NCI-H187 (cell line): ENCODE measurements at places on chromosomes 3 and 15.

GRCh38 chr15:23628612-23629233 is 18.9 kb downstream of the MAGEL2 start:
- no peak for DNase-seq

DNA sequence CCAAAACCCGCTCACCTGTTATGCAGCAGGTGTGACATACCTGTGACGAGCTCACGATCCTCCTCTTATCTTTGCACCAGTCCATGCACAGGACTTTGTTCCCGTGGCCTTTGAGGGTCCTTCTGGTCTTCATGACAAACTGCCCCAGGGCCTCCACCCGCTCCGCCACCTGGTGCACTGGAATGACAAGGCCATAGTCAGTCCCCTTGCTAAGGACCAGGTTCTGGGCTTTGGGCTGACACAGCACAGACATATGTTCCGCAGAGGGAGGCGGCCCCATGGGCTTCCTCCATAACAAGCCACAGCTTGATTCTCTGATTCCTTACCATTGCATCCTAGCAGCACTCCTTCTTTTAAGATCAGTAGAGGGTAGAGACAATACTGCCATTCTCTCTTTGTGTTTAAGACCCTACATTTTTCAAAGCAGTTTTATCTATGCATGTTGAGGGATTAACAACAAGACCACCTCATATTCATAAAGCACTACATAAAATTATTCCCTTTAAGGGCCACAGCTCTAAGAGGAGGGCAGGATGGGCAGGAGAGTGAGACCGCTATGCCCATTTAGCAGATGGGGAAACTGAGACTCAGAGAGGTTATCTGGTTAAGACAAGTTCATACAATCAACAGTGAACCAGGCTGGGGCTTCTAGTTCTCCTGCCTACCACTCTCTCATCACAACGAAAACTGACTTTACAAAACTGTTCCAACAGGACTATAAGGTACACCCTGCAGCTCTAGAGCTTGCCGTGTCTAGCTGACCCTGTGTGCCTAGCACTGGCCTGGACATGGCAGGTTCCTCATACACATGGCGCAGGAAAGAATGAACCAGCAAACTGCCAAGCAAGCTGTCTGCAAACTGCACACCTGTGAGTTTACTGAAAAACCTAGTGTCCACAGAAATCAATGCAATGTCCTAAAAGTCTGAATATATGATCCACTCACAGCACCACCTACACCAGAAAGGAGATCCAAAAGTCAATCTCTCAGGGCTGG is 37.0 kb downstream of the GNB5 start:
- peak; percentile 63 for DNase-seq

GRCh38 chr15:72169236-72169920 is 28.2 kb downstream of the GRAMD2A start:
- DNase-seq: no peak

GRCh38 chr3:54353946-54354345 is 231.6 kb downstream of the CACNA2D3 start:
- no peak for DNase-seq

DNA sequence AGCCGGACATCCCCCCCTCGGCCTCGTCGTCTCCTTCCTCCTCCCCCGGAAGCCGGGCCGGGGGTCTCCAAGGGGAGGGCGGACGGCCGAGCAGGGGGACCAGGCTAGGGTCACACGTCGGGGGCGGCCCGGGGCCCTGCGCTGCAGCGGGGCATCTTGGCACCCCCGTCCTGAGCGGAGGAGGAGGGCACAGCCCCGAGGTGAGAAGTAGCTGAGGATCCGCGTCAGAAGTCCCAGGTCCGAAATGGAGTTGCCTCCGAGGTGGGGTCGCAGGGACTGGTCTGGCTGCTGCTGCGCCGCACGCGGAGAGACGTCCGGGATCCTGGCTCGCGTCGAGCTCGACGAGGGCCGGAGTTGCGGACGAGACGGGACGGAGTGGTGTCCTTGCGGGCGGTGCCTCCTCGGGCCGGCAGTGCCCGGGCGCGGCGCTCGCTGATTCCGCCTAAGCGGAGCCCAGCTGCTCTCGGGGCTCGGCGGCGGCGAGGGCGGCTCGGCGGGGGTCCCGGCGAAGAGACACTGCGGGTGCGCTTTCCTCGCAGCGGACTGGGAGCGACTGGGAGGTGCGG is at the start of gene ADCY5:
Gene ADCY5 (minus strand): TSS at position 555 of the 566 bp plus-strand sequence. CDS start 545 bp downstream, at position 10.
- DNase-seq: no peak
